ENCODE measurements at places on chromosomes 7 and 10. TPM values are rescaled to one million over a fixed set of nuclear protein-coding genes. Genes with fewer than 3 reads are reported as not detected.

The XRCC2 gene
- 0.82 TPM for total RNA-seq

The ABLIM1 gene
- 385 TPM for total RNA-seq

The NXPH1 gene
- not detected for total RNA-seq

The CYP3A4 gene
- total RNA-seq = not detected

The SRPK2 gene
- total RNA-seq = 32.3 TPM

The CPN1 gene
- not detected for total RNA-seq

The PALD1 gene
- 5.7 TPM for total RNA-seq

The ACTA2 gene
- total RNA-seq = 1,466 TPM

GRCh38 chr10:2899246-2899951 lies 167.9 kb upstream of the PFKP start:
- no peak for DNase-seq

GRCh38 chr7:111438369-111439289 lies 123.7 kb downstream of the IMMP2L start:
- DNase-seq = no peak

- DNase-seq = no peak
Measured at GRCh38 chr10:128859738-128860386, 607.2 kb upstream of the MGMT start.

GRCh38 chr10:101467286-101467770 lies 113.4 kb downstream of the BTRC start:
- no peak for DNase-seq

DNA sequence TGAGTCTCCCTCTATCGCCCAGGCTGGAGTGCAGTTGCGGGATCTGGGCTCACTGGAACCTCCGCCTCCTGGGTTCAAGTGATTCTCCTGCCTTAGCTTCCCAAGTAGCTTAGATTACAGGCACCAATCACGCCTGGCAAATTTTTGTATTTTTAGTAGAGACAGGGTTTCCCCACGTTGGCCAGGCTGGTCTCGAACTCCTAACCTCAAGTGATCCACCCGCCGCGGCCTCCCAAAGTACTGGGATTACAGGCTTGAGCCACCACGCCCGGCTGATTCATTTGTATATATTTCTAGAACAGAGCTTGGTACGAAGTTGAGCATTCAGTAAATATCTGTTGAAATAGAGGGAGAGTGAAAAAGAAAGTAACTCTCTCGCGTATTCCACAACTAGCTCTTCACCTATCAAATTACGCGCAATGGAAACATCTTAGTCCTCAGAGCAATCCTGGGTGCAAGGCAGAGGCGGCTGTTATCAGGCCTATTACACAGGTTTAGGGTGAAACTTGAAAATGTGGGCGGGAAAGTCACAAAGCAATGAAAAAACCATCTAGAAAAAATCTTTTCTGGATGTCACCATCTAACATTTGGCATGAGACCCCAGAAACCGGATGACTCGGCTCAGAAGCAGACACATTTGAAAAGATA lies 707 bp upstream of the GHITM start:
- DNase-seq = peak; percentile 63

DNA sequence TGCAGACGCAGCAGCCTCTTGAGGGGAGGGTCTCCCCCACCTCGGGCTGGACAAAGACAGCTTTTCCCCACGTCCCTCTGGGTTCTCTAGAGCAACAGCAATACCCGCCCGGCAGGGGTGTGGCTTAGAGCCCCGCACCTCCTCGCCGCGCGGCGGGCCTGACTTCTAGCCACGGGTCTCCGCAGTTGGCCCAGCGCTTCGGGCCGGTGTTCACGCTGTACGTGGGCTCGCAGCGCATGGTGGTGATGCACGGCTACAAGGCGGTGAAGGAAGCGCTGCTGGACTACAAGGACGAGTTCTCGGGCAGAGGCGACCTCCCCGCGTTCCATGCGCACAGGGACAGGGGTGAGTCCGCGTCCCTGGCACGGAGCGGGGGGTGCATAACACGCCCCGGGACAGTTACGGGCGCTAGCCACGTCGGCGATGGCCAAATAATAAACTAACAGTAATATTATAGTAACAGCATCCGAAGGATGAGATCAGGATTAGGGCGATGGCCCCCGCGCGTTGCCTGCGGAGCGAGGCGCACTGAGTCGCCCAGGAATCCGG lies 1.2 kb downstream of the CYP2E1 start:
- peak; percentile 38 for DNase-seq

DNA sequence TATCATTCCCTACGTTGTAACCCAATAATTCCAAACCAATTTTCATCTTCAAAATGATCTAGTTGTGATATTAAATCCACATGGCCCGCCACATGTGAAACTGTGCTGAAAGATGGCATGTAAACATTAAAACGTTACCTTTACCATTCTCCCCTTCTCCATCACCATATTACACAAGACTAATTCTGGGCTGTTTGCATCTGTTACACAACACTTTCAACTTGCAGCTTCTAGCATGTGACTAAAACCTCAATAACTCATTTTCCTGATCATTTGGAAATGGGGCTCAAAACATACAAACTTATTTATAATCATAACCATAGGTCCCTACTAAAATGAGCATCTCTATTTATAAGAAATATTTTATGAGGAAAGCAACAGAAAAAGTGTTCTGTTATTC lies 4.7 kb downstream of the MTERF1 start:
- no peak for DNase-seq

DNA sequence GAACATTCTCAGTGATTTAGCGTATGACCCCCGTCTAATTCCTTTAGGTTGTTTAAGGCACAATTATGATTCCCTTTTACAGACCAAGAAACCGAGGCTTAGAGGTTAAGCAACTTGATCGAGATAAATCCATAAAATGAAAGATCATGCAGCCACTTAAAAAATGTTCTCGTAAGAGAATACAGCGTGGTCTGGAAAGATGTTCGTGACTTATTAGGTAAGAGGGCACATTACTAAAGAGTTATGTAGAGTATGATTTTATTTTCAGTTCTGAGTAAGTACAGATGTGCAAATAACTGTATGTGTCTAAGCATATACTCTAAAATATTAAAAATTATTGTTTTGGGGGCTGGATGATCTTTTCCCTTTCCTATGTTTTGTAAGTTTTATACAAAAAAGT lies 575.1 kb downstream of the PARD3 start:
- no peak for DNase-seq

DNA sequence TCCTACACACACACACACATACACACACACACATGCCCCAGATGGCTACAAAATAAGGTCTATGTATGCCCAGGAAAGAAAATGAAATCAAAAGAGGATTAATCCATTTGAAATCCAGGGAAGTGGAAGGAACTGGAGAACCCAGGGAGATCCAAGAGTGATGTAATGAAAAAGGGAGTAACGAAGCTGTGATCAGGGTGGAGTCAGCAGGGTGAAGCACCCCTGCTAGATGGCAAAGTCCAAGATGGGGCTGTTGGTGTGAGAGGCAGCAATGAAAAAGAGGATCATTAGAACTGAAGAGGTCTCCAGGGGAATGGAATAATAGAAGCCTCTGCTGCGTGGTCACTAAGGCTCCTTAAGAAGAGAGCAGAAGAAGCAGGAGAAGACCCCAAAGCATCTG lies 43.6 kb upstream of the IL6 start:
- no peak for DNase-seq

- no peak for DNase-seq
Measured at GRCh38 chr7:299628-300027, 9.7 kb downstream of the FOXL3 start.

- no peak for DNase-seq
Measured at GRCh38 chr7:32241636-32242035, 171.4 kb upstream of the PDE1C start.

GRCh38 chr10:10294881-10295529 lies 722.7 kb upstream of the CELF2 start:
- DNase-seq = peak; percentile 18

DNA sequence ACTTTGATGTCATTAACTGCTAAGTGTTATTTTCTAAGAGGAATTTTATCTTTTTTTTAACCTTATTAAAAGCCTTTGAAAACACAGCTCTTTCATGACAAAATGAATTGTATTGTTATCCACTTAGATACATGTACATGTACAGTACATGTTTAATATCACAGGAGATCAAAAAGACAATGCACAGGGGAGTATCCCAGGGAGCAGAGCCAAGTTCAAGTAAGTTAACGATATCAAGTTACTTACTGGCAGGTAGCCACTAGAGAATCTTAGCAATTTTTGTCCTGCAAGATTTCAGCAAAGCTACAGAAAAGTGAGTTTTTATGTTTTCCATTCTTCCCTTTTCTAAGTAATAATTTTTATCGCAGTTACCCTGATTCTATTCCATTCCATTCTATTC lies 33.9 kb upstream of the ARL4A start:
- no peak for DNase-seq

DNA sequence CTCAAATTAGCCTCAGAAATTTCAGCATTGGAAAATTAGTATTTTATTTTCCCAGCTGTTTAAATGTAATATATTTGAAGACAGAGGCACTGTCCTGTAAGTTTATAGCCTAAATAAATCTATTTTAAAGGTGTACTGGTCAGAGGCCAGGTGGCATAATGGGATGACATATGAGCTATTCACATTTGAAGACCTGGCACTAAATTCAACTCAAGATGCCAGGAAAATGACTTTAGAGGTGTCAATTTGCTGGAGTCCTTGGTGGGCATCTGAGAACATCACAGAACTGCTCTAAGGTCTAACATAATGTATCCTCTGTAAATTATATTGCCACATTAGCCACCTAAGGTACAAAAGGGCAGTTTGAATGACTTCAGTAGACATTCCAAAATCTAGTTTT lies 348.9 kb upstream of the BMPER start:
- no peak for DNase-seq

DNA sequence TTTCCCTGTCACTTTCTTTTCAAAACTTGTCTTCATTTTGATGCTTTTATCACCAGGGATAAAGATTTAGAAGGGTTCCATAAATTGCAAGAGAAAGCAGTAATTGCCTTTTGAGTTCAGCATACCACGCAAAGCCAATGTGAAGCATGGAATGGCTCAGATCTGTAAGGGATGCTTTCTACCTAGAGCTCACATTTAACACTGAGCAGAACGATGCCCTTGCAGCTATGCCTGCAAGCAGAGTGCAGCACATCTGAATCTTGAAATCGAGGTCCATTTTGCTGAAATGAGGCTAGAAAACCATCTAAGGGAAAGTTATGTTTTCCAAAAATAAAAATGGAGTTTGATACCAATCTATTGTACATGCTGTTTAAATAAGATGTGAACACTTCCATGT lies 171.2 kb upstream of the CELF2 start:
- DNase-seq = no peak

- no peak for DNase-seq
Measured at GRCh38 chr7:105298439-105298894, 90.3 kb downstream of the SRPK2 start.
